ENCODE measurements at places on chromosomes 2 and 18.

- peak; percentile 72 for DNase-seq
Observed at GRCh38 chr2:233867993-233868532, at the start of gene MSL3B. Gene MSL3B (minus strand): TSS chr2:233868386.

GRCh38 chr2:105478670-105479069 lies 79.8 kb upstream of the FHL2 start:
- DNase-seq, result no peak

DNA sequence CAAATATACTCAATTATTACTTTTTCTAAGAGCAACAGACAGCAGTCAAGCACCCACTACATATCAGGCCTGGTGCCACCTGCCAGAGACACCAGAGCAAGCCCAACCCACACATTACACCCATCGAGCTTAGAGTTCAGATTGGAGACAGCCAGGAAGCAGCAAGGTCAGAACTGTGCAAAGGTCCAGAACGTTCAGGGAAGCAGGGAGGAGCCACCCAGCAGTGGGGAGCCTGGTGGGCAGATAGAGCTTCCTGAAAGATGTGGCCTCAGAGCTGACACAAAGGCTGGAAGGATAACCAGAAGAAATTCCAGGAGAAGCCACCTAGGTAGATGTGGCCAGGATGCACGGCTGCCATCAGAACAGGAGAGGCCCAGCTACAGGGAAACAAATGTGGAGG lies 440.5 kb upstream of the ID2 start:
- no peak for DNase-seq

DNA sequence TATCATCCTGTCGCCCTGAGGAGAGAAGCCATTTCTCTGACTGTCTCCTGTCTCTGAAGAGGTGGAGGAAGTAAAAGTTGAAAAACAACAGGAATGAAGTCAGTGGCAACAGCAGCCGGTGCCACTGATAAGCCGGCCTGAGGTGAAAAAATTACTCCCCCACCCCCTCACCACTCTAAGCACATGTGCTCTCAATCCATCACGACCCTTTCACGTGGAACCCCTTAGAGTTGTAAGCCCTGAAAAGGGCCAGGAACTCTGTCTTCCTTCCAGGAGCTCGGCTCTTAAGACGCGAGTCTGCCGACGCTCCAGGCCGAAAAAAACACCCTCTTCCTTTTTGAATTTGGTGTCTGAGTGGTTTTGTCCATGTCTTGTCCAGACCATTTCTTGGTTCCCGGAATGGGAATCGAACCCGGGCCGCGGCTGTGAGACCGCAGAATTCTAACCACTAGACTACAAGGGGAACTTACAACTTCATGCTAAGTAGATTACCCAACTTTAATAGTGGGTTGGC lies 40.7 kb upstream of the TRIM43 start:
- DNase-seq, result no peak

DNA sequence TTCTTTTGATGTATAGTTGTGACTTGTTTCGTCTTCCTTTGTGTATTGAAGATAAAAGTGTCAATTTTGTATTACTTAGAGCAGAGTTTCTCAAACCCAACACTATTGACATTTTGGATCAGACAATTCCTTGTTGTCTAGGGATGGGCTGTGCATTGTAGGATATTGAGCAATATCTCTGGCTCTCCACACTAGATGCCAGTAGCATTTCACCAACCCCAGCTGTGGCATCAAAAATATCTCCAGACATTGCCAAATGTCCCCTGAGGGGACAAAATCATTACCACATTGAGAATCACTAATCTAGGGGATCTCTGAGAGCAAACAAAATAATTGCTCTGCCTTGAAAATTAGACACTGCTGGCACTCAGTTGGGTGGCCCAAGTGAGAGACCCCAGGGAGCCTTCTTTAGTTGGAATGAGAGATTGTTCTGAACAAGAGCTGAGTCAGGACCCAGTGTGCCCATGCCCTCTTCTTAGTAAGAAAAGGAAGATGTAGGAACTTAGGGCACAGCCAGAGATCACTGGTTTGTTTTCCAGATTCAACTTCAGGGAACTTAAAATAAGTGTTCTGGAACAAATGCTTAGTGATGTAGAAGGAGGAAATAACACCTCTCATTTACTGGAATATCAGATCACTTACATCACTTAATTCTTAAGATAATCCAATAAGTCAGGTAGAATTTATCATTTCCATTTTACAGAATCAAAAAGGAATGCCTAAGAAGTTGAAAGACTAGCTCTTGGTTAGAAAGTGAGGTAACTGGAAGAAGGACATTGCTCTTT lies 466.6 kb upstream of the TNP1 start:
- no peak for DNase-seq

GRCh38 chr2:121254748-121255147 lies 30.3 kb downstream of the TFCP2L1 start:
- DNase-seq, result no peak

GRCh38 chr18:58502628-58503027 lies 126.3 kb downstream of the ALPK2 start:
- no peak for DNase-seq
